Metanephros (tissue), 2 donors: ENCODE measurements at places on chromosomes 16 and 17. TPM values are rescaled to one million over a fixed set of nuclear protein-coding genes. Genes with fewer than 3 reads are reported as not detected.

Gene EVI2A
- 3.4 TPM for total RNA-seq

Gene HS3ST2
- total RNA-seq = 0.18 TPM

Gene PKMYT1
- 8.6 TPM for total RNA-seq

Gene KRT12
- total RNA-seq = not detected

Gene MSLN
- total RNA-seq = 11.8 TPM

Gene KRT17
- total RNA-seq = 11.1 TPM

Gene CRYM
- total RNA-seq = 6.1 TPM

Gene KIFC3
- 92.7 TPM for total RNA-seq

Gene LRRC36
- 4.9 TPM for total RNA-seq

Gene TMEM220
- 4.1 TPM for total RNA-seq

Gene TM4SF5
- total RNA-seq = 0.53 TPM

Gene SDR42E2
- 0.18 TPM for total RNA-seq

Gene ZFHX3
- total RNA-seq = 20.3 TPM

Gene CCR7
- total RNA-seq = 0.76 TPM

Gene ATP6V0A1
- 61.6 TPM for total RNA-seq

Gene HOXB9
- 20.3 TPM for total RNA-seq

Gene UNK
- 60.3 TPM for total RNA-seq
